ENCODE measurements at places on chromosomes 4 and X.

DNA sequence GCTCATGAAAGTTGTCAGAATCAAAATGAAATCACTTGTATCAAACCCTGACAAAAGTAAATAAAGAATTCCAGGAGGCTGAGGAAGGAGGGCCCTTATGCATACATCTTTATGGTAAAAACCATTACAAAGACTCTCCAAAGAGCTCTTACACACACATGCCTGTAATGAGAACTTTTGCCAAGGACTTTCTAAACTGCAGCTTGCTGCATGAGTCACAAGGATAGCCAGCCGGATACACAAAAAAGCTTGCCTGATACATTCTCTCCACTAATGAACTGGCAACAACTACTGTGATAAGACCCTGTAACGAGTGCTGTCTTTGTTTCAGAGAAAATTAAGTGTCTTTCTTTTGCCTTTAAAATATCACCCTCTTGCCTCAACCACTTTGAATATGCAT, 618.1 kb downstream of the PPP4R3C start:
- no peak for DNase-seq

DNA sequence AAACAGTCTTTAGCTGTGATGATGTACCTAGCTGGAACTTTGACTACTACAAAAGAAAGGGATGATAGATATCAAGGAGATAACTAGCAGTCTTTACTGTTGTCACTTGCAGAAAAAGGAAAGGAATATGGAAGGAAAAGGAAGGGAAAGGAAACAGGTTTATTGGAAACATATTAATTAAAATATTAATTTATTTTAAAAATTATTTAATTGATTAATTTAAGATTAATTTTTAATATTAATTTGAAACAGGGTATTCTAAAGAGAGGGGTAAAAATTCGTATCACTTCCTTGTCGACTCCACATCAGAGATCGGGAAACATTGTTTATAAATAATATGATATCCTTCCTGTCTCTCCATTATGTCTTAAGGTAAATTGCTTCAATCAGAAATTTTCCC, 186.5 kb upstream of the IL15 start:
- no peak for DNase-seq

DNA sequence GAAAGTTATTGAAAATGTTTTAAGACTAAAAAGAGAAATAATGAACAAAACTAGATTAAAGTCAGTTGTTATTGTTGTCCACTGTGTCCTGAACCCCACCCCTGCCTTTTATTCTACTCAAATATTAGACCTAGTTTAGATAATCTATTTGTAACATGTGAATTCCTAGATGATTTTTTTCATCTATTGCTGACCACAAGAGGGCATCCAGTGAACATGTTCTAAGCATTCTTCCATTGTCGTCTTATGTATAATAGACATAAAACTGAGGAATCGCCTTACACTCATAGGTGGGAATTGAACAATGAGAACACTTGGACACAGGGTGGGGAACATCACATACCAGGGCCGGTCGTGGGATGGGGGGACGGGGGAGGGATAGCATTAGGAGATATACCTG, 36.4 kb upstream of the HPRT1 start:
- no peak for DNase-seq

- DNase-seq = no peak
These were observed 45.0 kb downstream of the PIR start for GRCh38 chrX:15448010-15448639.

- no peak for DNase-seq
These were observed 218.3 kb downstream of the SOWAHB start for GRCh38 chr4:76679691-76680090.

Measured in T-cell (primary cell).